ENCODE measurements at places on chromosomes 16 and 17. TPM values are rescaled to one million over a fixed set of nuclear protein-coding genes. Genes with fewer than 3 reads are reported as not detected.

The CNP gene
- 79.9 TPM for total RNA-seq

The TBC1D3H gene
- total RNA-seq: not detected

The CDK5R1 gene
- total RNA-seq: 7.9 TPM

The BAHCC1 gene
- 77.4 TPM for total RNA-seq

The CLDN6 gene
- total RNA-seq: 1.2 TPM

The TRAF4 gene
- total RNA-seq: 108 TPM

The MTSS2 gene
- total RNA-seq: 55.7 TPM

The CORO6 gene
- total RNA-seq: 9.7 TPM

The SPATA32 gene
- 0.26 TPM for total RNA-seq

The CDYL2 gene
- total RNA-seq: 6.1 TPM

The CNGB1 gene
- total RNA-seq: not detected

The BRD7 gene
- 45.6 TPM for total RNA-seq

The FOXL1 gene
- total RNA-seq: 9.3 TPM

The CA7 gene
- not detected for total RNA-seq

The COG4 gene
- 45.4 TPM for total RNA-seq

The PFN1 gene
- total RNA-seq: 1,074 TPM

The NPIPA3 gene
- 3.7 TPM for total RNA-seq

The CRLF3 gene
- total RNA-seq: 28.6 TPM

The ADAMTS18 gene
- total RNA-seq: not detected

The TP53TG3B gene
- 0.18 TPM for total RNA-seq

The ANKFN1 gene
- not detected for total RNA-seq

The NPIPB9 gene
- total RNA-seq: 0.90 TPM

The GPR142 gene
- total RNA-seq: not detected

The CD7 gene
- 0.77 TPM for total RNA-seq

The SCIMP gene
- not detected for total RNA-seq

The ZNF205 gene
- 18.3 TPM for total RNA-seq

The EIF1 gene
- 747 TPM for total RNA-seq

The UTS2R gene
- total RNA-seq: 0.39 TPM

The PYDC1 gene
- not detected for total RNA-seq

The CACNG4 gene
- 40.3 TPM for total RNA-seq

The CYBA gene
- total RNA-seq: 233 TPM

The NPIPA7 gene
- total RNA-seq: 5.6 TPM

The EDC4 gene
- 85.3 TPM for total RNA-seq

The CALB2 gene
- 0.59 TPM for total RNA-seq

The SLFN11 gene
- 45.0 TPM for total RNA-seq

The TBC1D3C gene
- total RNA-seq: not detected
